Airway epithelial cell (primary cell): ENCODE measurements at places on chromosomes 4 and X. TPM values are rescaled to one million over a fixed set of nuclear protein-coding genes. Genes with fewer than 3 reads are reported as not detected.

Gene TXK
- not detected in 2 replicates for total RNA-seq

Gene GAGE1
- not detected in 2 replicates for total RNA-seq

Gene DOK7
- total RNA-seq = 3.4 and 3.6 TPM in 2 replicates

Gene GLRA3
- total RNA-seq = not detected in 2 replicates

Gene MGAT4D
- total RNA-seq = not detected in 2 replicates

Gene RIBC1
- 0.74 and 1.5 TPM in 2 replicates for total RNA-seq

Gene NXF2
- total RNA-seq = not detected in 2 replicates

Gene MAGEA10
- total RNA-seq = not detected in 2 replicates

Gene ANXA3
- total RNA-seq = 125 and 187 TPM in 2 replicates

Gene AADAT
- total RNA-seq = 1.6 and 4.4 TPM in 2 replicates

Gene ZNF827
- 1.5 and 8.0 TPM in 2 replicates for total RNA-seq

Gene SSX2
- not detected in 2 replicates for total RNA-seq

Gene GPRIN3
- not detected in 2 replicates for total RNA-seq

Gene VCX
- 0.63 TPM in 1 of 2 replicates, not detected in the other for total RNA-seq
